ENCODE measurements at places on chromosomes 13 and 19.

DNA sequence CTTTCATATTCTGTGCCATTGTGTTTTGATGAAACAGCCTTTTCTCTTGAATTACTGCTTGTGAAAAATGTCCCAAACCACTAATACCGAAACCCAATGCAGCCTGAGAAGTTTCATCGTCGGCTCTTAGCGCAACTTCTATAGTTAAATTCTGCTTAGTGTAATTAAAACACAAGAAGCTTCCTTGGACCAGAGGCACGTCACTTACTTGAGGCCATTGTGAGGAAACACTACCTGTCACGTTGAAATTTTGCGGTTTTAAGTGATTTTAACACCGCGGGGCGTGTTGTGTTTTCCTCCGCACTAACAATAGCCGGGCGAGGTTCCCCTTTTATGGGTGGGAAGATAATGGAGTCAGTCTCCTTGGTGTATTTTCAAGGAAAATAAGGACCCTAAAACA is 70.9 kb downstream of the GGACT start:
- DNase-seq: no peak

- DNase-seq: no peak
Measured at GRCh38 chr13:75411924-75412537, 69.9 kb downstream of the TBC1D4 start.

GRCh38 chr13:59166174-59166573 is 997.6 kb downstream of the DIAPH3 start:
- no peak for DNase-seq

- no peak for DNase-seq
Measured at GRCh38 chr19:15379999-15380647, 536 bp upstream of the AKAP8 start.

GRCh38 chr19:11096210-11096841 is 7.1 kb downstream of the LDLR start:
- DNase-seq: no peak

DNA sequence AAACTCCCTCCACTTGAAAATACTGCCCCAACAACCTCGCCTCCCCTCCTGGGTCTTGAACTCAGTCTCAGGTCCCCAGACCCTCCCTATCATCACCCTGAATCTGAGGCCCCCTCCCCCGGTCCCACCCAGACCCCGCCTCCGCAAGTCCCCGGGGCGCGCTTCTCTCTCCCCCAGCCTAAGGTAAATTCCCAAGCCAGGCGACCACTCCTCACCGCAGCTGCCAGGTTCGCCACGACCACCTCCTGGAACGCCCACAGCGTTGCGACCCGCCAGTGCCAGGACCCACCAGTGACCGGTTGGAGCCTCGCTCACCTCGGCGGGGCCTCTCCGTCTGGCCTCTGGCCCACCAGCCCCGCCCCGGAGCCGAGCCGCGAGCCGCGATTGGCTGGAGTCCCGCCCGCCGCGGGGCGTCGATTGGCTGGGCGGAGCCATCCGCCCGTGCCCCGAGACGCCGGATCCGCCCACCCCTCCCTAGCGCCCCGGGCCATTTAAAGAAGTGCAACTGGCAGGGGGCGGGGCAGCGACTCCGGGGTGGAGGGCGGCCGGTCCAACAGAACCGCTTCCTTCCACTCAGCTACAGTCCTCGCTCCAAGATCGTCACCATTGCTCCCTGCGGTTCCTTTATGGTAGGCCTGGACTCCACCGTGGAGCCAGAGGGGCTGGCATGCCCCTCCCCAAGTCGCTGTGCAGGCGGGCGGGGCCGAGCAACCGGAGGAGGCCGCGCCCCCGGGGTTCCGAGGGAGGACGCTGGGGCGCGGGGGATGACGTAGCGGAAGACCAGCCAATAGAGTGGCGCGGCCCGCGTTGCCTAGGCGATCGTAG is at the start of gene SERTAD3:
SERTAD3 (minus strand) TSS at position 336 of the 825 bp plus-strand sequence. CDS start 2,255 bp downstream, outside the sequence.
- DNase-seq: peak; percentile 89

DNA sequence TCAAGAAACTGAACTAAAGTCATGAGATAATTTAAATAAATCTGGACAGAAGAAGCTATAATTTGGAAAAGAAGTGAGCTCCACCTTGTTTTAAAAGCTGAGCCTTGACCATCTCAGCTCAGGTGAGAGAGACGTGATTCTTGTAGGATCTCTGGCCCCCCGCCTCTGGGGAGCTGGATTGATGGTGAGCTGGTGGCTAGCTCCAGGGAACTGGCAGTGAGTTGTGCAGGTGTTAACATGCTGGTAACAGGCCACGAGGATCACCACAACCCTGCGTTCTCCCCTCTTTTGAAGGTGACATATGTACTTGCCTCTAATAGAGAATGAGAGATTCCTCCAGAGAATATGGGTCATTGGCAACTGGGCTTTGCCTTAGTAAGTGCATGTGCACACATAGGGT is 485.1 kb downstream of the IRS2 start:
- no peak for DNase-seq

- DNase-seq: no peak
Measured at GRCh38 chr13:41678249-41678648, 220.9 kb downstream of the RGCC start.

DNA sequence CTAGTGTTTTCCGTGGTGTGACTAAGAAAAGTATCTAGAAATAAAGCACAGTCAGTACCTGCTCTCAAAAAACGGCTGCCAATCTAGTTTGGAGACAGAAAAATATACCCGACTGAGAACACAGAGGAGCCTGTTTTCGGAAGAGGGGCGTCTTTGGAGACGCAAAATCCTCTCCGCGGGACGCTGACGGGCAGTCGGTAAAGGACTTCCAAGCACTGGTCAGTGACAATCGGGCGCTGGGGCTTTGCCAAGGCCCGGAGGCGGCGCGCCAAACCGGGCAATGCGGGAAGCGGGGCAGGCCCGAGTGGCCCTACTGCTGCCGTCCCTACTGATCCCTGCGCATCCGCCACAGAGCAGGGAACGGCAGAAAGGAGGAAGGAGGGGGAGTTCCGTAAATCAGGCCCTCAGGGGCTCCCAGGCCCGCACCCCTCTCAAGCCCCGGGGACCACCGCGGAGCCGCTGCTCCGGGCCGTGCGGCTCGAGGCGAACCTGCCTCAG is 588 bp upstream of the DPY19L3 start:
- no peak for DNase-seq

GRCh38 chr19:50490991-50491472 is 14.4 kb upstream of the GARIN5A start:
- no peak for DNase-seq

DNA sequence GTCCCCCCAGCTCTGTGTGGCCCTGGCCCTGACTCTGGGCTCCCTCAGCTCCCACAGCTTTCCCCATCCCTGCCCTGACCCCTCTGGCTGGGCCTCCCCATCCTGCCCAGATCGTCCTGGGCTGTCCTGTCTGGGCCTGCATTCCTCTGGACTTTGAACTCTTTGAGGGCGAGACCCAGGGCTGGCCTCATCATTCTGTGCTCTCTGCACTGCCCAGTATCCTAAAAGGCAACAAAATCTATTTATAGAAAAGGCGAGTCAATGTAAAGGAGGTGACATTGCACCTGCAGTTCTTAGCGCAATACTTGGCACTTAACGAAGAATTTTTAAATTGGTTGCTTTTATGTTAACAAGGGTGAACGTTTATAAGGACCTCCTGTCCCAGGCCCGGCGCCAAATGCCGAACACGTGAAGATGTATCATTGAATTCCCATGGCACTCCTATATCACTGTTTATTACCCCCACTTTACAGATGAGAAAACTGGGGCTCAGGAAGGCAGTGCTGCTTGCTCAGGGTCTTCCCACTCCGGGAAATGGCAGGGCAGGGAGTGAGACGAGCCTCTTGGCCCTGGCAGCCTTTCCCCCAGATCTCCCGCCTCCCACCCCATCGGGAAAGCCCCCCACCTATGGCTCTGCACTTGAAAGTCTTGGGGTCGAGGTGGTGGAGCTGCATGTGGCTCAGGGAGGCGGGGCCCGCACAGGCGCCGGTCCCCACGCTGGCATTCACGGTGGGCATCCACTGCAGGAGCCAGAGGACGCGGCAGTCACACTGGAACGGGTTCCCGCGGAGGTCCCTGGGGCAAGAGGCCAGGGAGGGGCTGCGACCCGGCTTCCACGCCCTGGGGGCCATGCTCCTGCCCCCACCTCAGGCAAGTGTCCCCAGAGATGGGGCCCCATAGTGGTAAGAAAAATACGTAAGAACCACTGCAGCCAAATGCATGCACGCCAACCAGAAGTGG is 3.8 kb downstream of the LGI4 start:
- no peak for DNase-seq

DNA sequence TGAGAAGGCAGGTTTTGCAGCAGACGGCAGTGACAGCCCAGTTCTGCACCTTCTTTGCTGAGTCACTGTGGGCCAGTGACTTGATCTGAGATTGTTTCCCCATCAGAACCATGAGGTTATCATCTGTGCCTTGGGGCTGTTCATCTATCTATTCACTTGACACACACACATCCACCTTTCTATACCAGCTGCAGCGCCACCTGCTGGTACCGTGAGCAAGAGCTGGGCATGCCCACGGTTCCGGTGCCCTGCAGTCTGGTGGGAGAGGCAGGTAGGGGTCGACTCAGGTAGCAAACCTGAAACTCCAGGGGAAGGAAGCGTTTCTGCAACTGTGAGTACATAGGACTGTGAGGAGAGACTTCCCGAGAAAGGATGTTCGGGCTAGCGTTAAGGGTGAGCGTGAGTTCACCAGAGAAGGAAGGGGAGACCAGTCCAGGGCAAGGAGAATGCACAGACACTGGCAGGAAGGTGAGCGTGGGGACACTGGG is 7.5 kb upstream of the LIN7B start:
- DNase-seq: peak; percentile 53

DNA sequence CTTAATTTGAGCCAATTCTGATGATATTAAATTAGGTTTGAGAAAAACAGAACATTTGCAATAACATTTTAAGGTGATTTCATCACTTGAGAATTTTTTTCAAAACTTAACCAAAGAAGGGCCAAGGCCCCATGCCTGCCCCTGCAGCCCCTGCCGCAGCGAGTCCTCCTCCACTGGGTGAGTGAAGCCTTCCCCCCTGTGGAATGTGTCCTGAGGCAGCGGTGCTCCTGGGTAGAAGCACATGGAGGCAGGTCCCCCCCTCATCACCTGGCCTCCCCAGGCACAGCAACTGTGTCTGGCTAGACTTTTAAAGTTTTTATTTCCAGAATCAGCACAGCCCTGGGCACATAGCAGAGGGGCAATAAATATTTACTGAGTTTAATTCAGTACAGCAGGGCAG is 10.8 kb downstream of the SOX1 start:
- no peak for DNase-seq

DNA sequence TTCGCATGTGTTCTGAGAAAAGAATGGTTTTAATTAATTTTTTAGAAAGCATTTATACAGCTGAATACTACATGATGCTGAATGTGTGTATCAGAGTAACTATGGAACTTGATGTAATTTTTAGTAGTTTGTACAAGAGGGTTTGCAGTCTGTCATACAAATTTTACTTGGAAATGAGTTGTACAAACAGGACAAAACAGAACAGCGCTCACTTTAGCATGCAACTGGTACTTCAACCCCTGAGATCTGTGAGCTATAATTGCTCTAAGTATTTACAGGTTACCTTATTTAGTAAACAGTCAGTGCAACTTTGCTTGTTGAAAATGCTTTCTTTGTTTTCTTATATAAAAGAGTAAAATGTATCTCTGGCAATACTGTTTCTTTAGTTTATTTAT is 706 bp downstream of the TNFRSF19 start:
- no peak for DNase-seq

DNA sequence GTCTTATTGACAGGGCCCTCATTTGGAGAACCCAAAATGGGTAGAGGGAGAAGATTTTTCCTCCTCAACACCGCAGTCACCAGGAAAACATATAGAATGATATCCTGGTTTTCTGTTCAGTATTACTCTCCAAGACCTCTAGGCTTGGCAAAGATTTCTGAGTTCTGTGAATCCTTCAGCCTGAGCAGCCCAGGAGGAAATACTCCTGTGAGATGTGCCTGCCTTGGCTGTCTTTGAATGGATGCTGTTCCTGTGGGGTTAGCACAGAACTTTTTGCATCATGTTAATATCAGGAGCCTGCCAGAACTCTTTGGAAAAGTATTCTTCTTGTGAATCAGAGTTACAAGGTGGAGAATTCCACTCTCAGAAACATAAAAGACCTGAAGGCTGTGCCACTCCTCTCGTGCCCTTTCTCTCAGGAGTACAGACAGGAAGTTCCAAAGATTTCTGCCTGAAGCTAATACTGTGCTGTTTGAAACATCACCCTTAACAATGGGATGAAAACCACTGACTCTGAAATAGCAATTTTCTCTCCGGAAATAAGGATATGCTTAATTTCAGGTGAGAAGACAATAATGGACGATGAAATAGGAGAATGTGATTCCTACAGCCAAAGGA is 520.1 kb upstream of the NBEA start:
- DNase-seq: no peak

GRCh38 chr13:44493213-44493812 is 82.8 kb downstream of the TSC22D1 start:
- no peak for DNase-seq

DNA sequence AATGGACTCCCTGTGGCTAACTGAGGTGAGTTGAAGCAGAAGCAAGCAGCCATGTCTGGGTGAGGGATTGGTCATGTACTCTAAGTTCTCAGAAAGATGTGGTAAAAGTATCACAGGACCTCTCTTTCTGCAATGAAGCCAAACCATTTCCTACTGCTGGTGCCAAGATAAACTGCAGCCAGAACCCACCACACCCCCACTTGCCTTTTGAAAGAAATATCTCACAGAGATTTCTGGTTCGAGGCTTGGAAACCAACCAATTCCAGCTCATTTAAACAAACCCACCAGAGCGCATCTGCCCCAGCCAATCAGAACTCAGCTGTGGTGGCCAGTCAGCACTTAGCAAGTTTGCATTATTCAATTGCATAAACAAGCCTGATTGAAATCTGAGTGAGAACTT is 204.5 kb upstream of the ATXN8OS start:
- DNase-seq: no peak

DNA sequence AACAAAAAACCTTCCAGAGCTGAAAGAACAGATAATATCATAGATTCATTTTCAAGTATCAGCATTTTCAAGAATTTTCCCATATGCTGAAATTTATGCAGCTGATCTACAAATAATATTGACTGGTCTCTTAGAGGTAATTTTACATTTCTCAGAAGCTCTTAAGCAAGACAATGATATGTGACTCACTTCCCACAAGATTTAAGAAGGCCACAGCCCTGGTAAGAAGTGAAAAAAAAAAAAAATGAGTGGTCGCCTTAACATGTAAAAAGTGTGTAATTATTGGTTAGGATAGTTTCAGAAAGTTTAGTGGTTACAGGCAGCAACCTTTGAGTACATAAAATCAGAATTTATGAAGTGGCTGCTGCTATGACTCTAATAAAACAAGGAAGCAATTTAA is 54.5 kb downstream of the NUFIP1 start:
- DNase-seq: no peak

GRCh38 chr13:100179276-100179675 is 90.4 kb downstream of the PCCA start:
- no peak for DNase-seq

DNA sequence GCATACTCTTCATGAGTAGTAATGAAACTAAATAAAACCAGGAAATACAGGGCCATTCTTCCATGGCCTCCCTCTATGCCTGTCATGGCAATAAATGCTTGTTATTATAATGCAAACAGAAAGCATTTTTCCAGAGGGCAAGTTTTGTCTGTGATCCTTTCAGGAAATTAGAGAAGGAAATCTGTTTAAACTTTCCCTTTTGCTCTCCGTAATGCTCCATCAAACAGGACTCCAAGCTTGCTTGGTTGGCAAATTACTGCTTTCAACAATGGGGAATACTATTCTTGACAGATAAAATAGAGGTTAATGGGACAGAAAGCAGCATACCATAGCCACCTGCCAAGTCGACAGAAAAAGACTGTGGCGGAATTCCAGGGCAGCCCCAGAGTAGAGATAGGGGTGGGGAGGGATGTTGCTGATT is 252.5 kb downstream of the LHFPL6 start:
- DNase-seq: no peak

Measured in stimulated activated CD4-positive, alpha-beta T cell treated with anti-CD3 and anti-CD28 coated beads, TNF-alpha, amount 100 ng/mL, for 1 hour (primary cell).